Stimulated activated CD8-positive, alpha-beta memory T cell treated with anti-CD3 and anti-CD28 coated beads, Interleukin-2, amount 100 ng/mL, for 48 hours (primary cell): ENCODE measurements at places on chromosomes 5 and 9.

DNA sequence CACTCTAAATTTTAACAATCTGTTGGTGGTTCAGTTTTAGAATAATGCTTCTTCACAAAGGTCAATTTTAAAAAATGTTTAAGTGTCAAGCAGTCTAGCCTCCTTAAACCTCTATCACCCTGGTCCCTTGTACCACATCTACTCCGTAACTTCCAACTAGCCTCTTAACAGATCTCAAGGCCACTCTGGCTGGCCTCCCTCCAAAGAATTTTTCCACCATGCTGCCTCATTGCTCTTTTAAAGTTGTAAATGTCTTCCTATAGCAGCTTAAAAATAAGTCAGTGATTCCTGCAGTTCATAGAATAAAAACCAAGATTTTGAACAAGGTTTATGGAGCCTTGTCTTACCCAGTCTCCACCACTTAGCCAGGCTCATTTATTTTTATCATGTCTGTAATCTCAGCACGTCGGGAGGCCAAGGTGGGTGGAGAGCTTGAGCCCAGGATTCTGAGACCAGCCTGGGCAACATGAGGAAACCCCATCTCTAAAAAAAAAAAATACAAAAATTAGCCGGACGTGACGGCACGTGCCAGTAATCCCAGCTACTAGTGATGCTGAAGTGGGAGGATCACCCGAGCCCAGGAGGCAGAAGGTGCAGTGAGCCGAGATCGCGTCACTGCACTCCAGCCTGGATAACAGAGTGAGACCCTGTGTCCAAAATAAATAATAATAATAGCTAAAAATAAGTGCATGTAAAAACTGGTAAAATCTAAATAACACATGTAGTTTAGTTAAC lies 924.9 kb upstream of the DMAC1 start:
- no peak for DNase-seq

DNA sequence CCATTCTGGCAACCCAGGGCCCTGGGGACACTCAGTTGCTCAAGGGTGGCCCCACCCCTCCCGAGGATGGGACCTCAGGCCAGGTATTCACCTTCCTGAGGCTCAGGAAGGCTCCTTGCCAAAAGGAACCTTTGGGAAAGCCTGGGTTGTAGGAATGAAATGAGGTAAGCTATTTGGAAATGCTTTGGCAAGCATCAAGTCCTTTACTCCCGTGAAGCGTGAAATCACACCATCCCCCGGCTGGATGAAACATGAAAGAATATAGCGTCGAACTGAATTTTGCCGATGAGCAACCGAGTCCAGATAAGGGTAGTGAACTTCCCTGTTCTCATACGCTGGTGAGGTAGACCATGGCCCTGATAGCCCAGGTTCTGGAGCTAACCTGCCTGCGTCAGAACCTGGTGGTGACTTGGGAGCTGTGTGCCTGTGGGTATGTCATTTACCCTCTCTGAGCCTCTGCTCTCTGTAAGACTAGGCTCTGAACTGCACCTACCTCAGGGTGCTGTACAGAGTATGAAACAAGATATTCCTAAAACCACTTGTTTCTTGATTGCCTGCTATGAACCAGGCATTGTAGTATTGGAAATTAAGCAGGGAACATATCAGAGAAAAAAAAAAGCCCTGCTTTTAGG lies 105.3 kb upstream of the BOD1 start:
- no peak for DNase-seq

DNA sequence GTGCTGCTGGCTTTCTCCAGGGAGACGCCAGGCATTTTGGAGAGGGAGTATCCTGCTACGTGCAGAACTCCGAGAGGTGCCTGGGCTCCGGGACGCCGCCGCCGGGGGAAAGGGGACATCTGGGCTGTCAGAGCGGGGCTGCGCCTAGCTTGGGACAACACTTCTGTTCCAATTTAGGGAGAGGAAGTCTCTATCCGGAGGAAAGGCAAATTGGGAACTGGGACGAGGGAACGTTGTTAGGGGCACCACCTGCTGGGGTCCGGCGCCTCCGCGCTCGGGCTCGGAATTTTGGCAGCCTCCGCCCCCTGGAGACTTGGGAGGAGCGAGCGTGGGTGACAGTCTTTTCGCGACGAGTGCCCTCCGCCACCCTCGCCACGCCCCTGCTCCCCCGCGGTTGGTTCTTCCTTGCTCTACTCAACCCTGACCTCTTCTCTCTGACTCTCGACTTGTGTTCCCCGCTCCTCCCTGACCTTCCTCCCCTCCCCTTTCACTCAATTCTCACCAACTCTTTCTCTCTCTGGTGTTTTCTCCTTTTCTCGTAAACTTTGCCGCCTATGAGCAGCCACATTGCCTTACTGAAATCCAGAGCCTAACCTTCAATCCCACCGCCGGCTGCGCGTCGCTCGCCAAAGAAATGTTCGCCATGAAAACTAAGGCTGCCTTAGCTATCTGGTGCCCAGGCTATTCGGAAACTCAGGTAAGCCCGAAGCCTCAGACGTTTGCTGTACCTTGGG lies 1.6 kb downstream of the TSLP start:
- DNase-seq = peak; percentile 67

GRCh38 chr5:79588696-79589095 lies 23.5 kb upstream of the TENT2 start:
- DNase-seq = no peak

- DNase-seq = no peak
Observed at GRCh38 chr5:68405784-68406743, 190.5 kb downstream of the PIK3R1 start.

DNA sequence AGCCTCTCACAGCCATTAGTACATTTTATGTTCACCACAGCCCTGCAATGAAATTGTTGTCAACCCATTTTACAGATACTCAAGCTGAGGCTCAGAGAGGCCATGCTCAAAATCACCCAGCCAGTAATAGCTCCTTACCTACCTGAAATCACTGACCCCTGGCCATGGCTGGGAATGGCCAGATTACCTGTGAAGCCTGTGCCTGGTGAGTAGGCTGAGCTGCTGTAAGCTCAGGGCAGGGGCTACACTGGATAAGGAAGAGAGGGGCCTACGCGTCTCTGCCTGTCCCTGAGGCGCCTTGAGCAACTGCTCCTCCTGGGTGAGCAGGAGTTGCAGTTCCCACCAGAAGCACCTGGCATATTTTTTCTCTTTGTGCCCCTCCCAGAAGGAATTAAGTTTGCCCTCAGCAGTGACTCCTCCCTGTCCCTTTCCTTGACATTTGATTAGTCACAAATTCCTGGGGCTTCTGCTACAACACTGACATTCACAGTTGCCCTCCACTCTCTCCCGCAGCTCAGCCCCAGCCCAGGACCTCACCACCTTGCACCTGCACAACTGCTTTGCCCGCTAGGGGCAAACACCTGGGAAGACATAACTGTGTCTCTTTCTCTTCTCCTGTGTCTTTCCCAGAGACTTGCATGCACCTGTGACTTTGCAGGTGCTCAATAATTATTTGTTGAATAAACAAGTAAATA lies 5.7 kb downstream of the CLTB start:
- DNase-seq = no peak

DNA sequence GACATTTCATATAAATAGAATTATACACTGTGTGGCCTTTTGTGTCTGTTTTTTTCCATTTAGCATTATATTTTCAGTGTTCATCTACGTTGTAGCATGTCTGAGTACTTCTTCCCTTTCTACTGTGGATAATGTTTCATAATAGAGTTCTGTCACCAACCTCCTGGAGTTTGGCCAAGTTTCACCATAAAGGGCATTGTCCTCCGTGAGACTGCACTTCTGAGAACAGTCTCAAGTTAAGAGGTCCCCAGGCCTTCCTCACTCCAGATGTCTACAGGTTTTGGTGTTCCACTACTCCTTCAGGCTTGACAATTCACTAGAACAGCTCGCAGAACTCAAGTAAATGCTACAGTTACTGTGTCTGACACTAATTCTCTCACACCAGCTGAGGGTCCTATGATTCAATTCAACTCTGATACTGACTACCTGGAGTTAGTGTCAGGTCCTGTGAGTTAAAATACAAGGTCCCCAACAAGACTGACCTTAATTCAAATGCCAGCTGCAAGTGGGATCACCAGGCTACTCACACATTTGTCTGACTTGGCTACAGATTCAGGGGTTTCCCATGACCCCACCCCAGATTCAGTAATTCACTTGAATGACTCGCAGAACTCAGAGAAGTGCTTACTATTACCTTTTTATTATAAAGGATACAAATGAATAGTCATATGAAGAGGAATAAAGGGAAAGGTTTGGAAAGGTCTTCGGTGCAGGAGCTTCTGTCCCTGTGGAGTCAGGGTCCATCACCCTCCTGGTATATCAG lies 31.1 kb downstream of the SLC35A4 start:
- no peak for DNase-seq

DNA sequence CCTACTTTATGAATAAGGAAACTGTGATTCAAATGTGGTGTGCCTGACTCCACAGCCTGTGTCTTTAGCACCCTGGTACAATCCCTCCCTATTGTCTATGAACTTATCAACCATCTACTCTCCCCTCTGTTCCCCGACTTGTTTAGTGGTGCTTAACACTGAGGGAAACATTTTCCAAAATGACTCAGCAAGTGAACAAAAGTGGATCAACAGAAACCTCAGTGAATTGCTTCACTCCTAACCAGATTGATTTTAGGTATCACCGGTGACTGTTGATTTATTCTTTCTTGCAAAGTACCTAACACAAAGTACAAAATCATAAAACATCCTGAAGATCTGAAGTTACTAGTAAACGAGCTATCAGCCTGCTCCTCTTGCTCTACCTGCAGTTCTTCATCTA lies 42.1 kb upstream of the RAPGEF6 start:
- DNase-seq = no peak

- no peak for DNase-seq
Observed at GRCh38 chr5:66354422-66354821, 210.3 kb downstream of the SREK1 start.

- no peak for DNase-seq
Observed at GRCh38 chr5:1885868-1886845, 3.4 kb upstream of the IRX4 start.

GRCh38 chr5:102262688-102263087 lies 33.4 kb downstream of the SLCO4C1 start:
- no peak for DNase-seq

- DNase-seq = no peak
Observed at GRCh38 chr9:4421847-4422246, 68.4 kb upstream of the SLC1A1 start.

GRCh38 chr5:168494057-168494555 lies 7.8 kb downstream of the RARS1 start:
- DNase-seq = no peak

GRCh38 chr9:126430124-126430523 lies 103.5 kb downstream of the MVB12B start:
- DNase-seq = no peak

- DNase-seq = peak; percentile 27
Observed at GRCh38 chr9:131585375-131585774, 40.1 kb downstream of the PRRT1B start.

DNA sequence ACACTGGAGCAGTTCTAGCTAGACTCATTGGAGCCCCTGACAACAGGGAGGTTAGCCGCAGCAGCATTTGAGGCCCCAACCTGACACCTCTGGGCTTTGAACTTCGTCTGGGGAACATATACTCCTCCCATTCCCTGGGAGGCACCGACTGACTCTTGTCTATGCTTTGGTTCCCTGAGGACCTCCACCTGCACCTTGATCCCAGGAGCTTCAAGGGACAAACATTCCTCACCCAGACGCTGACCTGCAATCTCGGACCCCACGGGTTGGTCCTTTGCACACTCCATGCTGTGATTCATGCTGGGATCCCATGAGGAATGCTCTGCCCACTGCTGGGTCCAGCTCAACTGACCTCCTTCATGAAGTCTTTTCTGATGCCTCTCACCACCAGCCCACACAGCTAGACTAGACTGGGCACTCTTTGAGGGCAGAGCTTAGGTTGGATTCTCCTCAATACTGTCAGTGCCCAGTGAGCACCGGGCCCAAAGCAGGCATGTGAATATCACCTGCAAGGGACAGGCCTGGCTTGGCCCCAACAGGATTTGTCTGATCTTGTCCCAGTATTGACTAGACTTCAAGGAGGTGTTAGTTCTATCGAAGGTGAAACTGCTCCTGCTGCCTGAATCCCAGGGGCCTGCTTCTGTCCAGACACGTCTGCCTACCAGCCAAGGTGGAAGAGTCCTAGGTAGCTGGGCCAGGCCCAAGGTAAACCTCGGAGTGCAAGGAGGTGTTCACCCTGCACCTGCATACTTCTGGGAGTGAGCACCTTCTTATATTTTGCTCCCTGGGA lies 51.8 kb upstream of the ZBTB43 start:
- DNase-seq = no peak

DNA sequence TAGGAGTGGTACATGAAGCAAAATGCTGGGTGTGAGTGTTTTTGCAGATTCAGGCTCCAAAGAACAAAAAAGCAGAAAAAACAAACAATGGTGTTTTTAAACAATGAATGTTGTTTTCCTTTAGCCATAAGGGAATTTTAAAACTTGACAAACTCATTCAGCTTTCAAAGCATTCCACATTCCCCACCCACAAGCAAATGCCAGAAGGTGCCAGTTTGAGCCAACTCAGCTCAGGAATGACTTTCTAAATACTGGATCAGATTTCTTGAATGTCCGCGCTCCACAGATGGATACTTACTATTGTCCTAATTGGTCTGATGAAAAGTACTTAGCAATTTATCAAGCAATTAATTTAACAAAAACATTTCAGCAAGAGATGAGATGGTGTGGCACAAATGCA lies 12.9 kb upstream of the MOB3B start:
- no peak for DNase-seq

GRCh38 chr9:4832786-4833579 lies 40.2 kb downstream of the RCL1 start:
- DNase-seq = peak; percentile 27

DNA sequence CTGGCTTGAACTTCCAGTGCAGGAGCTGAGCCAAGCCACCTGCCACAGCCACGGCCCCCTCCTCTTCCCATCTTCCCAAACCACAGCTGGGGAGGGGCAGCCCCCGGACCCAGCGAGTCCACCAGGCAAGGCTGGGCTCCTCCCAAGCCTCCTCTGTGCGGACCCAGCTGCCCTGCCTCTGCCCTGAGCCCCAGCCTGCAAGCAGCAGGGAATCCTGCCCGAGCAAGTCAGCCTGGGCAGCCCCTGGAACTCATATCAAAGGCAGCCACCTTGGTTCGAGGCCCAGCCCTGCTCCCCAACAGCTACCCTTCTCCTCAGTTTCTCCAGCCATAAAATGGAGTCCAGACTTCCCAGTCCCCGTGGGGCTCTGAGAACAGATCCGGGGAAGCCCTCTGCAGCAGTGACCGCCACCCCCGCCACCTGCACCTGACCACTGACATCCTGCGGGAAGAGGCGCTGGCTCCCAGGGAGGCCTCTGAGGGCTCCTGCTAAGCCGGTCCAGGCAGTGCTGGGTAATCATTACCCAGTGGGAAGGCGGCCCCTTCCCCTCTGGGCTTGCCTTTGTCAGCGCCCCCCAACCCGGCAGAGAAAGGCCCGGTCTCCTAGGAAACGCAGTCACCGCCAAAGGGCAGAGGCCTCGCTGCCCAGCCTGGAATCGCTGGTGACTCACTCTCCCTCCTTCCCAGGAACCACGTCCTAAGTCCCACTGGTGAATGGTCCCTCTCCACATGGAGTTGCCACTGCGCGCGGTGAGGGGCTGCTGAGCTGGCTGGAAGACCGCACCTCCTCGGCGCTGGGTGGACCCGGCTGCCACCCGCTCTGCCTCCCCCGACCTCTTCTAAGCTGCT lies 1.5 kb downstream of the VAV2 start:
- DNase-seq = no peak
